ENCODE measurements at places on chromosomes 1 and 21.

DNA sequence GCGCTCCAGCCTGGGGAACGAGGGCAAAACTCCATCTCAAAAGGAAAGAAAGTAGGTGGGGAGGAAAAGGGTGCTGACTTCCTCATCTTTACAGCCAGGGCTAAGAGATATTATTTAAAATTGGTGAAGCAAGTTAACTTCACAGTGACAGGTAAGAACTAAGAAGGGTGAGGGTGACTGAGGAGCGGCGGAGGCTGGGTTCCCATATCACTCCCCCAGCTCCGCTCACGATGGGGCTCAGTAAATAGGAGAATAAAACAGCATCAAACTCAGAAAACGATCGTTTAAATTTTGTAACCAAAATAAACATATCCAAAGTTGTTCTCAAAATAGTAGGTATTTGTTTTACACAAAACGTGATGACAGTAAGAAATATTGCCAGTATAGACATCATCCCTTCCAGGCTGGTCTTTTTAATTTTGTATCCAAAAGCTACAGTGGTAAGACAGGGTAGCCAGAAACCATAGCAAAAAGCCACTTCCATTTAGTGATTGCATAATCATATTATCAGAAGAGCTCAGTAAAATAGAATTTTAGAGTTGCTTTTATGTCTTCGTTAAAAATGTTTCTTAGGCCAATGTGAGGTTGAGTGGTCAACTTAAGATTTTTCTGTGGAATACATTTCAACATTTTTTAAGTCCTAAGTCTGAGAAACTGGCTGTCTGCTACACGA lies 26.2 kb upstream of the ADARB1 start:
- no peak for ATAC-seq

GRCh38 chr21:38760017-38760761 lies 45.5 kb upstream of the ETS2 start:
- ATAC-seq: no peak

DNA sequence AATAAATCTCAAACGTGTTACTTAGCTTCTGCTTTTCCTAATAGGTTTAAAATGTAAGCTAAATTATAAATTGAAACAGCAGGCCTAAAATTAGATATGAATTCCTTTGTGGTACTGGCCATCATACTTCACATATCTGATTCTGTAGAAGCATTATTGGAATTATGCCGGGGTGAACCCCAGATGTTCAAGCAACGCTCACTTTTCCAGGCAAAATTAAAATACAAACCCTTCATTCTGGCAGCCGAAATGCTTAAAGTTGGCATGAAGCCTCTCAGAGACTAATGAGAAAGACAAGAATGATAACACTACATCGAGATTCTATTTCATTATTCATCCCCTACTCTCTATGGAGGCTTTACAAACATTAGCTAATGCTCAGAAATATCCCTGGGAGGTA lies 1352.7 kb upstream of the ADGRL2 start:
- ATAC-seq: no peak

DNA sequence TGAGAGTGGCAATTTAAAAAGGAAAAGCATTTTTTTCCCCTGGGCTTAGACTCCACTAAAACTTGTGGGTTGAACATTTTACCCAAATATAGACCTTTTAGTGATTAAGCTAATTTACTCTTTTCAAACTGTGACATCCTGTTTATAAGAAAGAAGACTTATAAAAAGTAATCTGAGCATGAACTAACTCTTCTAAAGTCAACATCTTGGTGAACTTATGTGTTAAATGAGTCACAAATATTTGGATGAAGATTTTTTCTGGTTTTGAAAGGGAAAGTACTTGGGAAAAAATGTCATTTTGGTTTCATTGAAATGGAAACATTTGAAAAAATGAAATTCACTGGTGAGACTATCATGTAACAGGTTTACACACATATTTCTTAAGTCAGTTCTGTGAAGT lies 109.8 kb downstream of the KCNK2 start:
- no peak for ATAC-seq

DNA sequence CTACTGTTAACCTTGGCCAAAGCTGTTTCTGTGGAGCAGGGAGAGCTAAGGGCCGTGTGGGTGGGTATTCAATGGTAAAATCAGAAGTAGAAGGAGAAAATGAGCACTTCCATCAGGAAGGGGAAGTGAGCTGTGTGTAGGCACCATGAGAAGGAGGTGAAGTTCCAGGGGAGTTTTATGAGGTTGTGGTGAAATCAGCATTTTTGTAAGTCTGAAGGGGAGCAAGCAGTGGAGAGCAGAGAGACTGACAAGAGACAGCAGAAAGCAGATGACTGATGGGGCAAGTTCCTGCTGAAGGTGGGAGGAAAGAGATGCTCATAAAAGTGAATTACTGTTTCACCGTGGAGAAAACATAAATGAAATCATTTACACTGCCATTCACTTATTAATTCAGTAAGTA lies 2.7 kb upstream of the GPR88 start:
- ATAC-seq: no peak

- ATAC-seq: peak; percentile 25
These were observed 756 bp downstream of the ANKRD13C start for GRCh38 chr1:70353601-70354331.

GRCh38 chr1:41528106-41528505 lies 43.6 kb upstream of the EDN2 start:
- no peak for ATAC-seq

DNA sequence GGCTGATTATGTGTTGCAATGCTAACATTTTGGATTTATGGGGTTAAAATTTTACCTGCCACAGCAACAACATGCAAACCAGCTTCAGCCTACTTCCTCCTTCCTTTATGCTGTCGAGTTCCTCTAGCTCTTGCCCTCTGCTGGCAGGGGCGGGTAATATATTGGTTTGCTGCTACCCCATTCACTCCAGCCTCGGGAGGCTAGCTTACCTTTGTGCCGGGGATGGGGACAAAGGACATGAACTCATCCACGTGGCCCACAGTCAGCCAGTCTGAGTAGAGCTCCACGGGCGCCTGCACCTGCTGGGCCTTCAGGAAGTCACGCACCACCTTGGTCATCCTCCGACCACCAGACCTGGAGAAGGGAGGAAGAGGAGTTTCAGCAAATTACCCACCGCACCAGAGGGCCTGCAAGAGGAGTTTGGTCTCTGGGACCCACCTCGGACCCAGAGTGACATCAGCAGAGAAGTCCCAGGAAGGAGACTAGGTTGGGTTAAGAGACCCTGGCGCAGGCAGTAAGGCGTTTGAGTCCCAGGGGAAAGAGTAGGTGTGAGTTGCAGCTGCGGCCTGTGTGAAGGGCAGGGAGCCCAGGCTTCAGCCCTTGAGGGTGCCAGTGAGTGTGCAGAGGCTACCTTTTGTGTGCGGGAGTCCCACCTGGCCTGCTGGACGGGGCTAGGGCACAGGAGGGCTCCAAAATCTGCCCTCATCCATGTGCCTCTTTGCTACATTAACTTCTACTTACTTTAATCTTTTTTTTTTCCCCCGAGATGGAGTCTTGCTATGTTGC lies 21.8 kb upstream of the SDHB start:
- no peak for ATAC-seq

- ATAC-seq: no peak
These were observed 29.2 kb downstream of the FYB2 start for GRCh38 chr1:56790036-56790435.

DNA sequence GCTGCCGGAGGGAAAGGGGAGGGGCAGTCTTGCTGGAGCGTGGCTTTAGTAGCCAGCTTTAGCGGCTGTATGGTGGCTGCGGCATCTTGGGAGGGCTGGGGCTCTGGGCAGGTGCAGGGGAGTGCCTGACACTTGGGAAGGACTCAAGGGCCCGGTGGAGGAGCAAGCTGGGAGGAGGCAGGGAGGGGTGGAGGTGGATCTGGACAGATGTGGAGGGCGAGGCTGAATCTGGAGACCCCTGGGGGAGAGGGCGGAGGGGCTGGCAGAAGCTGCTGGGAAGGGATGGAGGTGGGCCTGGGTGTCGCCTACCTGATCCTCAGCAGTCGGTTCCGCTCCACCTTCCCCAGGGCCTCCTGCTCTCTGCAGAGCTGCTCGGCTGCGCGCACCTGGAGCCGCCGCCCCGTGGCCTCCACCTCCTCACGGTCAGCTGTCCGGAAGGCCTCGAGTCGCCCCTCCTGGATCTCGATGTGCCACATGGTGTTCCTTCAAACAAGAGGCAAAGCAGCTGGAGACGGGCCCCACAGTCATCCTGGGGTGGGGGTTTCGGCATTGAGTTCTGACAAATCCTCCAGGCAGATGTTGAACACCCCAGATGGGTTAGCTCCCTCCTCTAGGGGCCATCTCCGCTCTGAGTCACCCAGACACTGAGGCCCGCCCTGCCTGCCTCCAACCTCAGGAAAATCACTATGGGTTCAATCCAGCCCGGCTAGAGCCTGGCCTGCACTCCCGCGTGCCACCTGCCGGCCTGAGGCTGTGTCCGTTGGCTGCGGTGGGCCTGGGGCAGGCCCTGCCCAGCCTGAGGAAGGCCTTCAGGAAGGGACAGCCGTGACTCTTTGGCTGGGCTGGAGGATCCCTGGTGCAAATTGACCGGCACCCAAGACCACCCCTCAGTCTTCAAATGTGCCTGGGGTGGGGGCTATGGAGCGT lies 29.6 kb downstream of the CFAP74 start:
- no peak for ATAC-seq

DNA sequence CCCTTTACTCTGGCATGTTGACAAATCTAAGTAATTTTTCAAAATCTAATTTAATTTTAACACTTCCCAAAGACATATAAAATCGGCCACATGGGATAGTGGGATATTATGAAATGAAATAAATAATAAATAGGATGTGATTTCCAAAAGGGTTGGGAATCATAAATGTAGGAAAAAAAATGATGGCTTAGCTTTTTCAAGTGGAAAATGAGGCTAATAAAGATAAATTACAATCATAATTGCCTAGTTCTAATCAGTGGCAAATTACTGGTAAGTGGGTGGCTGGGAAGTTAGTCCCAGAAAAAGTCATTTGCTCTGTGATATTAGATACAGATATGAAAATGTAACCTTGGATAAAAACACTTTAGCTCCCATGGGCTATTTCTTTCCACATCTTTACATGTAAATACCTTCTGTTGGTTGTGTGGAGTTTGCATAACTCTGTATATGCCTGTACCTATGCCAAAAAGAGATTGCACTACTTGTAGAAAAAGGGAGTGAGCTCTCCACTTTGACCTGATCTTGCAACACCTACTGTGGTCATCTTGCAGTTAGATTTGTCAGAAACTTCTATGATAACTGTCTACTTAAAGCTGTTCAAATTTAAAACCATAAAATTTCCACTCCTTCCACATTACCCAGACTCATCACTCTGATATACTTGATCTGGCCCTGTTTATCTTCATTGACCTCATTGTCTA lies 284.6 kb upstream of the KAZN start:
- no peak for ATAC-seq

GRCh38 chr21:14263879-14264278 lies 47.9 kb downstream of the RBM11 start:
- ATAC-seq: no peak

- no peak for ATAC-seq
These were observed 1.9 kb downstream of the WLS start for GRCh38 chr1:68230484-68230802.

DNA sequence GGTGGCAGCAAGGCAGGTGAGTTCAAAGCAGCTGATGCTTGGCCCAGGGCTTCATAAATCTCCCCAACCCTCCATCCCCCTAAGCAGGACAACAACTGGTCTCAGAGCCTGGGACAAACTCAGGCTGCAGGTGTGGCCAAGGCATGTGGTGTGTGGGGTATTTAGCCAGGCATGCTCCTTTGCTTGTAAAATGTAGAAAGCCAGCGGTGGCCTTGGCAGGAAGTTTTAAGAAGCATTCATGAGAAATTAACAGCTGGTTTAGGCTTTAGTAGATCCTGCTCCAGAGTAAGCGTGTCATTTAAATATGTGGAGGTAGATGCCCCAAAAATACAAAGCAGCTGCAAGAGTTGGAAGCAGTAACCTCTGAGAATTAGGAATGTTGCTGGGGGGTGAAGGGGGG lies 44.8 kb downstream of the NTPCR start:
- ATAC-seq: no peak

DNA sequence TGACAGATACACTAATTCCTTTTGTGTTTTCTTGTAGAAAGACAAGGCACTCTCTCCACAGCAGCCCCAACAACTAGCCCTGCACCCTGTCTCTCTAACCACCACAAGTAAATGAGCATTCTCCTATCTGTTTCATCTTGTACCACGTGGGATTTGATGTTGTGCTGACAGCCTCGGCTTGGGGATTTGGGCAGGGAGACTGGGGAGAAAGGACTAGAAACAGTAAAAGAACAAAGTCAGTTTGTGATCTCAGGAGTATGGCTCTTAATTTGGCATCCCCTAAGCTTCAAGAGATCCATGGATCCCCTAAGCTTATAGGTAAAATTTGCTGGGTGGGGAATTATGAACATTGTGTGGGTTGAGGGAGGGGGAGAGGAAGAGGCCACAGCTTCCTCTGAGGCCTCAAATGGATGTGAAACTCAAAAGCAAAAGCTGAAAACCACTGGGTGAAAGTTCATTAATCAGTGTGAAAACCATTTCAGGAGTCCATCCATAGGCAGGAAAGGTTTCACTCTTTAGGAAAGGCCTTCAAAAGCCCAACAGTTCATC lies 3.1 kb downstream of the C1orf162 start:
- ATAC-seq: no peak

- no peak for ATAC-seq
These were observed 315.8 kb upstream of the KAZN start for GRCh38 chr1:14282707-14283106.

- no peak for ATAC-seq
These were observed 976 bp downstream of the SSBP3 start for GRCh38 chr1:54404939-54405897.

- peak; percentile 80 for ATAC-seq
These were observed 108.3 kb downstream of the KCND3 start for GRCh38 chr1:111880881-111881837.

GRCh38 chr1:225899044-225899925 lies 10.3 kb upstream of the LEFTY1 start:
- peak; percentile 10 for ATAC-seq

- no peak for ATAC-seq
These were observed 8.3 kb downstream of the ASAP3 start for GRCh38 chr1:23475641-23476040.

DNA sequence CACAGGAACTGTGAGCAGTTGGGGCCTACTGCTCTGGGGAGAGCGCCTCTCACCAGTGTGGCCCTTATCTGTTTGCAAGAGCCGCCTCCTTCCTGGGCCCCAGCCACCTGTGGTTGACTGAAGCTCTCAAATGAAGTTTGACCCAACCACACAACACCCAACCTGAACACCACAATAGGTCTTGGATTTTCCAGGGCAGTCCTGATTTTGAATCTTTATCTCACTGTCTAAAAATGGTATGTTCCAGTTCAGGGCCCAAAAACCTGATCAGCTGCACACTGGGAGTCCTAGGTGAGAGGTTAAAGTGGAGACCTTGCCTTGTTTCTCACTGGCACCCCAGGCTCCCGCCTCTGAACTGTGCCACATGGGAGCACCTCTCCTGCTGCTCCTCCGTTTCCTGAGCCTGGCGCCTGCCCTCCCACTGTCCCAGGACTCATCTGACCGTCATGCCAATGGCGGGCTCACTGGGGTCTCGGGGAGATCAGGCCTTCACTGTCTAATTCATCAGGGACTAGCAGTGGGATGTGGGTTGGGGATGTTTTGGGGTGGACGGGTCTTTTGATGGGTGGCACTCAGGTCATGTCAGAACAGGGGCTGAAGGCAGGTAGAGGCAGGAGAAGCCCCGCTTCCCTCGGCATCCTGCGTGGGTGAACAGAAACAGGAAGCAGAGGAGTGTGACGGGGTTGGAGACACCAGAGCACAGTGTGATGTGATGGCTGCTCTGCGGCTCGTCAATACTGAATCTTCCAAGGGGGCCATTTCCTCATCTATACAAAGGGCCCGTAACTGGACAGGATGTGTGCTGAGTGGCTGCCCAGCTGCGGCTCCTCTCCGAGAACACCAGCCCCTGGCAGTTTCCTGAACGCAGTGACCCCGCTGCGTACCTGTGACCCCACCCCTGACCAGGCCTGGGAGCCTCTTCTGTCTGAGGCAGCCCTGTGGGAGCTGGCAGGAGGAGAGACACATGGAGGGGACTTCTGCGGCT lies 59.6 kb upstream of the ITPKB start:
- no peak for ATAC-seq
